GM23248 (cell line): ENCODE measurements at places on chromosomes 3 and 15. TPM values are rescaled to one million over a fixed set of nuclear protein-coding genes. Genes with fewer than 3 reads are reported as not detected.

- no peak for DNase-seq
- no peaks in the 10 kb centered on the region for H3K36me3 ChIP-seq
- no peak overlapping the region for H3K4me3 ChIP-seq
- no peak overlapping the region for H3K27ac ChIP-seq
- no peaks in the 10 kb centered on the region for H3K4me1 ChIP-seq
Observed at GRCh38 chr3:114110439-114110838, 53.9 kb downstream of the QTRT2 start.

DNA sequence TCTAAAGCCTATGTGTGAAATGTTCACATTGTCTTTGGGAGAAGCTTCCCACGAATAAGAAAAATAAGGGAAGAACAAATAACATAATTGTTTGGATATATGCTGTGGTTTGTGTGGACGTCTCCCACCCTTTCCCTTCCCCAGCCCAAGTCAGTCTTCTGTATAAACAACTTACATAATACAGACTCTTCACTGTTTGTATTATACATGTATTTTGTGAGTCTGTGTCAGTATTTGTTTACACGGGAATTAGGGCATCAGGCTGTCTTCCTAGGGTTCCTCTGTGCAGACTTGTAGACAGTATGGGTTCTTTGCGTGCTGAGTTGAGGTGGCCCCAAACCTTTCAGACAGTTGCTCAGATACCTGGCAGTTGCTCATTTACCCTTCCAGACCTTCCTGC lies 103.4 kb downstream of the IGF1R start:
- no peak overlapping the region for H3K4me3 ChIP-seq
- peaks cover 29% of the 10 kb centered on the region for H3K4me1 ChIP-seq
- H3K27ac ChIP-seq = no peak overlapping the region
- H3K27me3 ChIP-seq = no peaks in the 10 kb centered on the region
- H3K36me3 ChIP-seq = no peaks in the 10 kb centered on the region
- DNase-seq = no peak

DNA sequence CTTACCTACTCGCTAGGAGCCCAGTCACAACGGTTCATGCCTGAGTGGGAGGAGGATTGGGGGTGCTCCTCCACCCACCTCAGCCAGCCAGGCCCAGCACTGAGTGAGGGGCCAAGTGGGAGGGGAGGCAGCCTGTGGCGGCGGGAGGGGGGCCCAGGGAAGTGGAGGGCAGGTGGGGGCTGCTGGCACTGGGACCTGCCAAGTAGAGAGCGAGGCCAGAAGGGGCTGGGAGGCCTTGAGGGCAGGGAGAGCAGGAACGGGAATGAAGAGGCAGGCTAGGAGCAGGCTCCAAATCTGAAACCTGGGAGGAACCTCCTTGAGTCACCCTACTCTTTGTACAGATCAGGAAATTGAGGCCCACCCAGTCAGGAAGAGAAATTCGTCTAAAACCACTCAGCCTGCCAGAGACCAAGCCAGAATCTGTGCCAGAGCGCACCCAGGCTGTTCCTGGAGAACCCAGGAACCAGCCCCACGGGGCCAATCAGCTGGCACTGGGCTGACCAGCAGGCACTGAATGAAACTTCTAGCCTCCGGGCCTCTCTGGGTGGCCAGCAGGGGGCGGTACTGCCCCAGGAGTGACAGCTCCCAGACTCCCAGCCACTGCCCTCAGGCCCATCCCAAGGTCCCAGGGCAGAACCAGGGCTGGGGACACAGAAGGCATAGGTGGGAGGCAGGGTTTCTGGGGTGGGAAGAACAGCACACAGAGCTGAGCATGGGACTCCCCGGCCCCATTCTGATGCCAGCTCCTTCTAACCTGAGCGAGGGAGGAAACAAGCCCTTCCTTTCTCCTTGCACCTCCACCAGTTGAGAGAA lies 14.8 kb upstream of the CYP11A1 start:
- H3K4me1 ChIP-seq = peaks cover 31% of the 10 kb centered on the region
- H3K36me3 ChIP-seq = no peaks in the 10 kb centered on the region
- peak; percentile 87 for DNase-seq
- H3K27me3 ChIP-seq = no peaks in the 10 kb centered on the region
- H3K27ac ChIP-seq = peak overlapping the region; percentile 66

DNA sequence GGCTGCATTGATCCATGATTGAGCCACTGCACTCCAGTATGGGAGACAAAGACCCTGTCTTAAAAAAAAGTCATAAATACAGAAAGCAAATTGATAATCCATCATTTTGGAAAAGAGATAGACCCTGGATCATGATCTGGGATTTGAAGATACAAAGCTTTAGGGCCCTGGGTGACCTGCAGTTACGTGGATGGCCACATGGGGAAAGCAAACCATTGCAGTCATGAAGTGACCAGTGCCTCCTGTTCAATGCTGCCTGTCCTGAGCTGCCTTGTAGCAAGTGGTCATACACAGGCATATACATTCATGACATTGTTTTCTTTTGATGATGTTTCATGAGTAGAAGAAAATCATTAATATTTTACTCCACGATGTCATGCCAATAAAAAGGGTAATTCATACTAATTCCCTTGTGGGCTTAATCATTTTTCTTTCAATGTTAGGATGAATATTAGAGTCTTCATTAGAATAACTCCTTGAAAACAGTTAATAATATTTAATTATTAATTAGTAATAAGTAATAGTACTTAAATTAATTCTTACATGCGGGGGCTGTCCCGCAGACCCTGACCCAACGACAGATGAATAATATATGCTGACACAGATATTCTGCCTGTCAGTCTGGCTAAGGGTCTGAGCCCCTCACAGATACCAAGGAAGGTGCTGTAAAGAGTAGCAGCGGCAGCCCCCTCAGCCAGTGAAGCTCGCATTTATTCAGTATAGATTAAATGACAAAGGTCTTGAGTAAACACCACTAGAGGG lies 109.0 kb upstream of the UNC13C start:
- H3K4me3 ChIP-seq = no peak overlapping the region
- no peaks in the 10 kb centered on the region for H3K27me3 ChIP-seq
- no peak overlapping the region for H3K27ac ChIP-seq
- DNase-seq = no peak
- H3K4me1 ChIP-seq = no peaks in the 10 kb centered on the region

- no peak for DNase-seq
- H3K27ac ChIP-seq = no peak overlapping the region
- H3K36me3 ChIP-seq = no peaks in the 10 kb centered on the region
Observed at GRCh38 chr15:27573805-27574485, 525.2 kb downstream of the OCA2 start.

GRCh38 chr15:94582368-94582767 lies 351.0 kb downstream of the MCTP2 start:
- no peaks in the 10 kb centered on the region for H3K4me1 ChIP-seq
- H3K27ac ChIP-seq = no peak overlapping the region
- DNase-seq = peak; percentile 3
- no peaks in the 10 kb centered on the region for H3K36me3 ChIP-seq
- H3K27me3 ChIP-seq = no peaks in the 10 kb centered on the region
- no peak overlapping the region for H3K4me3 ChIP-seq

GRCh38 chr3:174439331-174440252 lies 419.5 kb upstream of the NAALADL2 start:
- peak overlapping the region; percentile 89 for H3K4me3 ChIP-seq
- peaks cover 28% of the 10 kb centered on the region for H3K4me1 ChIP-seq
- H3K27ac ChIP-seq = peak overlapping the region; percentile 100
- DNase-seq = peak; percentile 97
- H3K27me3 ChIP-seq = no peaks in the 10 kb centered on the region

DNA sequence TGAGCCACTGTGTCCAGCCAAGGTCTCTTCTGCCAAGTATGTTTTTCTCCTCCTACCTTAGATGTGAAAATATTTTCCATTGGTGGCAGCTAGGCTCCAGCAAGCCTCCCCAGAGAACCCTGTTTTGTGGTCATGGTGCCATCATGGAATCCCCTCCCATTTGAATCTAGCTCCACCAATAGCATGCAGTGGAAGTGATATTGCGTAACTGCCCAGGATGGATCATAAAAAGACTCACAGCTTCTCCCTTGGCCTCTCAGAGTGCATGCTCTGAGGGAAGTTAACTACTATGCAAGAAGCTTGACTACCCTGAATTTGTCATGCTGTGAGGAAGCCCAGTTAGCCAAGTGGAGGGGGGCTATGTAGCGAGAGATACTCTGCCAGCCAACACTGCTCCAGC lies 27.5 kb downstream of the CRYGS start:
- DNase-seq = no peak
- H3K27me3 ChIP-seq = peaks cover 41% of the 10 kb centered on the region
- H3K36me3 ChIP-seq = no peaks in the 10 kb centered on the region
- no peak overlapping the region for H3K4me3 ChIP-seq
- no peak overlapping the region for H3K27ac ChIP-seq

DNA sequence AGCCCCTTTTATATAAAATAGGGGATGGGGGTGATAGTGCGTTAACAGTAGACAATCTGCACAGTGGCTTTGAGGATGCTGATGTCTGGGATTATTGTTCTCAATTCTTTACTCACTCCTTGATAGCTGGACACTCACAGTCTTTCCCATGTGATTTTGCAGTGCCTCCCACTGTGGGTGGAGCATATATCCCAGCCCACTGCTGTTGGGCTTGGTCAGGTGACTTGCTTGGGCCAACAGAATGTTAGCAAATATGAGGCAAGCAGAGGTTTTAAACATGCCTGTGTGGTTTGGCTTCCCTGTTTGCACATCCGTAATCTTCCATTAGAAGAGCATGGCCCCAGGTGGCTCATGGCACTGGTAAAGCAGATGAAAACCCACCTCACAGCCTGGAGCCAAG lies 46.5 kb downstream of the CPA3 start:
- H3K27me3 ChIP-seq = no peaks in the 10 kb centered on the region
- DNase-seq = no peak
- no peaks in the 10 kb centered on the region for H3K4me1 ChIP-seq
- no peak overlapping the region for H3K4me3 ChIP-seq
- no peak overlapping the region for H3K27ac ChIP-seq

DNA sequence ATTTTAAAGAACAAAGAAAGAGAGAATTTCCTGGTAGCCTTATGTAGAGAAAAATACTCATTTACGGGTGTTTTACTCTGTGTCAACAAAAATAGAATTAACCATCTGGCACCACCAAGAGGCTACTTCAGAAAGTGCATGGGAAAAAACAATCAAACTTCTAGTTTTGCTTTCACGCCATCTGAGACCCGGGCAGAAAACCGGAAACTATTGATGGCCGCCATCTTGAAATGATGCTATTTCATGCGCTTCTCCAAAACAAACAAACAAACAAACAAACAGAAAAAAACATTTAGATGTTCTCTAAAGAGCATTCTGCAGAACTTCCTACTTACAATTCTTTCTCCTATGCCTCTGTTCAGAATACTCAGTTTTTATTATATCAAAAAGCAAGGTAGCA lies 49.4 kb upstream of the SYNPR start:
- no peaks in the 10 kb centered on the region for H3K36me3 ChIP-seq
- peak overlapping the region; percentile 49; the same call in 1 of the 2 replicates for H3K4me3 ChIP-seq
- H3K27me3 ChIP-seq = no peaks in the 10 kb centered on the region

DNA sequence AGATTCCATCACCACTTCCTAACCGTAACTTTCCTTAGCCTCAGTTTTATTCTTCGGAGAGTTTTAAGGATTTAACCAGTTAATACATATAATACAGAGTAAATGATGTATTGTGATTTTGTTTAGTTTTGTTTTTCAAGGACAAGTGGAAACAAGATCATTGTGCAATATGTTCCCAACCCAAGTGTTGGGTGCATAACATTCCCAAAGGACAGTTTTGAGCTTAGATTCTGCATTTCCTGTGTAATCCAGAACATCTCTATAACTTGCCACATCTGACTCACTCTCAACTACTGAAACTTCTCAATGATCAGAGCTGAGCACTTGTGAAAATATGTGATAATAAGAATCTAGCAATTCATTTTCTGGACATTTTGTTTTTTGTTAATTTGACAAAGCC lies 466.1 kb upstream of the PPP2R3A start:
- H3K27ac ChIP-seq = no peak overlapping the region
- no peak overlapping the region for H3K4me3 ChIP-seq
- no peaks in the 10 kb centered on the region for H3K36me3 ChIP-seq
- no peak for DNase-seq

GRCh38 chr3:34070831-34071585 lies 272.6 kb downstream of the PDCD6IP start:
- no peak overlapping the region for H3K27ac ChIP-seq
- DNase-seq = no peak
- no peaks in the 10 kb centered on the region for H3K36me3 ChIP-seq
- H3K4me1 ChIP-seq = no peaks in the 10 kb centered on the region

- H3K27me3 ChIP-seq = no peaks in the 10 kb centered on the region
- no peak overlapping the region for H3K4me3 ChIP-seq
- H3K4me1 ChIP-seq = peaks cover 31% of the 10 kb centered on the region
- DNase-seq = no peak
- peaks cover 24% of the 10 kb centered on the region for H3K36me3 ChIP-seq
Observed at GRCh38 chr3:191355406-191355805, 25.1 kb upstream of the UTS2B start.

GRCh38 chr3:30864836-30865235 lies 29.6 kb downstream of the GADL1 start:
- H3K4me3 ChIP-seq = no peak overlapping the region
- no peak overlapping the region for H3K27ac ChIP-seq
- peak; percentile 40 for DNase-seq
- no peaks in the 10 kb centered on the region for H3K36me3 ChIP-seq
- H3K27me3 ChIP-seq = no peaks in the 10 kb centered on the region

DNA sequence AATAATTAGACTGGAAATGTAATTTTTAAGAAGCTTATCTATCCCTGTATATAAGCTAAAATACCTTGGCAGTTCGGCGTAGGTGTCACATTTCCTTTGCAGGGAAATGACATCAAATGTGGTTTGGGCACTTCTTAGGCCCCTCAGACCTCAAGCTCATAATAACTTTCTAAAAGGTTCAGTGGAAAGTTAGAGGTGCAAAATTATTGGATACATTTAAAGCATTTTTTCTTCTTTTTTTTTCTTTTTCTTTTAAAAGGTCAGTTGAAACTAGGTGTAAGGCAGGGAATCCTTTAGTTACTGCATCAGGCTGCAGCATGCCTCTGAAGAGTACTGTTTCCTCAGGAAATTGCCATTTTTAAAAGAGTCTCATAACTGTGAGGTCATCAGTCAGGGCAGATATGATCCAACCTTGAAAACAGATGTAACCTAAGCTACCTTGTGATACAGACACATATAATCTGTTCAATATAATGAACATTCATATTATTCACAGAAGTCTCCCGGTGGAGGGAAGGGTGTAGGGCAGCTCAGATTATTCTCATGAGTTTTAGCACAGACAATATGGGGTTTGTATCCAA lies 4.8 kb downstream of the SACM1L start:
- no peak overlapping the region for H3K4me3 ChIP-seq
- no peak overlapping the region for H3K27ac ChIP-seq
- H3K4me1 ChIP-seq = peaks cover 22% of the 10 kb centered on the region
- peak; percentile 14 for DNase-seq

- no peak for DNase-seq
- H3K4me3 ChIP-seq = no peak overlapping the region
- H3K27me3 ChIP-seq = no peaks in the 10 kb centered on the region
- H3K36me3 ChIP-seq = peaks cover 21% of the 10 kb centered on the region; the same call in 1 of the 2 replicates
- no peaks in the 10 kb centered on the region for H3K4me1 ChIP-seq
Observed at GRCh38 chr3:113659101-113659541, 37.3 kb downstream of the USF3 start.

Gene TUSC7
- total RNA-seq = not detected in 2 replicates

Gene DHX36
- 16.3 and 22.5 TPM in 2 replicates for total RNA-seq

Gene PAQR5
- total RNA-seq = 3.8 and 4.6 TPM in 2 replicates

Gene A4GNT
- total RNA-seq = not detected in 2 replicates

Gene OCA2
- total RNA-seq = not detected in 2 replicates
